ENCODE measurements at places on chromosomes 5 and 9.

- no peak for DNase-seq
Observed at GRCh38 chr5:155258161-155258560, 244.6 kb downstream of the KIF4B start.

DNA sequence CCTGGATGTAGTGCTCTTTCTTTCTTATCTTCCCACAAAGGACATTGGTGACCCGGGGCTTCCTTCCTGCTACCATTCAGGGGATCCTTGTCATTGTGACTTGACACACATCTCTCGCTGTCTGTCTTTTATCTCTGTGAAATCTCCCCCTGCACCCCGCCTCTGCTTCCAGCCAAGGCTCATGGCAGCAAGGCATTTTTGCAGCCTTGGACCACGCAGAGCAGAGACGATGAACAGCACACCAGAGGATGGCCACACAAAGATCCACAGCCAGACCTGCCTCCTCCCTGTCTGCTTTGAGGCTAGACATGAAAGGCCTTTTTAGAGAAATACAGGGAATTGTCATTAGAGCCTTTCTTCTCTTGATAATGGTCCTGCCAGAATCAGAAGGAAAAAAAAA lies 549.1 kb downstream of the CDK5RAP2 start:
- no peak for DNase-seq

DNA sequence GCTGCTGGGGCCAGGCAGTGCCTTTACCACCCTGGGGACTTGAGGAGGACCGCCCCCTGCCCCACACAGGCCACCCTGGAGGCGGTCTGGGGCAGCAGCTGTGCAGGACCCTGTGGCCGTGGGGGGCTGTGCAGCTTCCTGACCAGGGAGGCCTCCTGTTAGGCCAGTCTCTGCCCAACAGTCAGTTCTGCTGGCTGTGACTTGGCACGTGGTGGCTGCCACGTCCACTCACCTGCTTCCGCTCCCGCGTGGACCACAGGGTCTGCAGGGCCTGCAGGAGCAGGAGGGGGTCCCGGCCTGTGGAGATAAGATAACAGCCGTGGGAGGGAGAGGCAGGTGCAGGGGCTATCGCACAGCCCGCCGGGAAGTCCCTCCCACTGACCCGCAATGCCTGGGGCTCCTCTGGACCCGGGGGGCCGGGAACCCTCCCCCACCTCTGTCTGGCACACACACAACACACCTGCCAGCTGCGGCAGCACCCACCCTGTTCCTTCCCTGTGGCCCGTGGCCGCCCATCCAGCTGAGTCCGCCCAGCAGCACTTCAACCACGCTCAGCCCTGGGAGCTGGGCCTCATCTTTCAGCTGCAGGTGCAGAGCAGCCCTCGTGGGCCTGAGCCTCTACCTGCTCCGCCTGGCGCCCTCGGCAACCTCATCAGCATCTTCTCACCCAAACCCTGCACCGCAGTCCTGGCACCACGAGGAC lies 39.7 kb downstream of the EXD3 start:
- DNase-seq: no peak

GRCh38 chr5:53991942-53992341 lies 318.4 kb downstream of the ARL15 start:
- peak; percentile 6 for DNase-seq

DNA sequence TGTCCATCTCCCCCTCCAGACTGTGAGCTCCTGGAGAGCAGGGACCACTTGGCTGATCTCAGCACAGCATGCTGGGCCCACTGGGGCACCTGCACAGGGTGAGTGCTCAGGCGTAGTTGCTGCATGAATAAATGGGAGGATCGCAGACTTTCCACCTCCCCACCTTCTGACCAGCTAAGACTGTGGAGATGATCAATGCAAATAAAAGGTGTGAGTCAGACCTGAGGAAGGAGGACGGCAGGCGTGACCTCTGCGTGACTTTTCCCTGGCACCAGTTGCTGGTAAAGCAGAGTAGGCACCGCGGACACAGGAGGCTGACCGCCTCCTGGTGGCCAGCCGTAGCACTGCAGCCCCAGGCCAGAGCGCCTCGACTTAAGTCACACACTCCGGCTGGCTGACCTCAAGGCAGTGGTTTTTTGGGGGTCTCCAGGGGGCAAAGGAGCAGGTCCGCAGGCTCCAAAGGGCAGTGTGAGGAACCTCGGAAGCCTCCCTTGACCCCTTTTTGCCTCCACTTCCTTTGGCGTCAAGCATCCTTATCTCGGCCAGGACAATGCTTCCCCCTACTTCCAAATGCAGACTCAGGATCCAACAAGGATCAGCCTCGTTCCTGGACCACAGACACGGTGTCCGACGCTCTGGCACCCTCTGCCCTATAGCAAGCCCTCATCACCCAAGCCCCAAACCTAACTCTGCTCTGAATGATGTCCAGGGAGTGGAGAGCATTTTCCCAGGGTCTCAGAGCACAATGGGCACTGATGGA lies 12.7 kb upstream of the TDRD7 start:
- DNase-seq: no peak

GRCh38 chr5:66788556-66788955 lies 192.4 kb downstream of the MAST4 start:
- DNase-seq: no peak

DNA sequence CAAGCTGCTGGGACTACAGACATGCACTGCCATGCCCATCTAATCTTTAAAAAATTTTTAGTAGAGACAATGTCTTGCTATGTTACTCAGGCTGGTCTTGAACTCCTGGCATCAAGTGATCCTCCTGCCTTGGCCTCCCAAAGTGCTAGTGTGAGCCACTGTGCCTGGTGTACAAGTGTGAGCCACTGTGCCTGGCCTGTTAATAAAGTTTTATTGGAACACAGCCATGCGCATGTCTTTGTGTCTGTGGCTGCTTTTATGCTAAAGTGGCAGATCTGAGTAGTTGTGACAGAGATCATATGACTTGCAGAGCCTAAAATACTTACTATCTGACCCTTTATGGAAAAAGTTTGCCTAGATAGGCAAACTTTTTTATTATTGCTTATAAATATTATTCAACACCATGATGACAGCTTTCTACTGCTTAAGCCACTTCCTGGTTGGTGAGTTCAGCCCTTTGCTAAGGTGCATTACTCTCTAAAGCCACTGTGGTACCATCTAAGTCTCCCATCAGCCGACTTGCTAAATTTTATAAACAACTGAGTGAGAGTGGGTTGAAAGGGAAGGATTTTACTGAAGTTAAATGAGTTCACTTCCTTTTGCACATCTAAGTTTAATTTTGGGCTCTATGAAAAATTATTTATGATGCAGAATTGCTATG lies 133.5 kb downstream of the RASGRF2 start:
- no peak for DNase-seq

GRCh38 chr5:141840280-141840812 lies 37.9 kb downstream of the PCDH1 start:
- DNase-seq: no peak

DNA sequence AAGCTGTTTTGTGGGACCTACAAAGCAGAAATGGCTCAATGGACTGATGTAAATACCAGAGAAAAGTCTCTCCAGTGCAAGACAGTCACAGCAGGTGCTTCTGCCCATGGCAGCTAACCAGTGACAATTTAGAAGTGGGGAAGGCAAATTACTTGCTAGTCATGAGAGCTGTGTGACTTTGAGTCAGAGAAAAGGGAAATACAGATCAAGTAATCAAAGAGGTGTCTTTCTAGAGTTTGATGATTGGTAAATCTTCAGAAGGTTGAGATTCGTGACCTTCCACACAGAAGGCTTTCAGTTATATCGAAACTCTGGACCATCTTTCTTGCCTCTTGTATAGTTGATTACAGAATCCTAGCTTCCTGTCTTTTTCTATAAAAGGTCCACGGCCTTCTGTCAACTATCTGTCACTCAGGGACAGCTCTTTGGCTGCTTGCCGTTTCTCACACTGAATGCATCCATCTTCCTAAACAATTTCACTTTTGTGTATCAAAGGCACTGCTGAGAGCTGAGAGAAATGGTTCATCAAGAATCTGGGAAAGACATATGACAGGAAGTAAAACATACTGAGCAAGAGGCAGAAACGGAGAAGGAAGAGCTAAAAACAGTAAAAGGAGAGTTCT lies 993.9 kb upstream of the ACO1 start:
- no peak for DNase-seq

DNA sequence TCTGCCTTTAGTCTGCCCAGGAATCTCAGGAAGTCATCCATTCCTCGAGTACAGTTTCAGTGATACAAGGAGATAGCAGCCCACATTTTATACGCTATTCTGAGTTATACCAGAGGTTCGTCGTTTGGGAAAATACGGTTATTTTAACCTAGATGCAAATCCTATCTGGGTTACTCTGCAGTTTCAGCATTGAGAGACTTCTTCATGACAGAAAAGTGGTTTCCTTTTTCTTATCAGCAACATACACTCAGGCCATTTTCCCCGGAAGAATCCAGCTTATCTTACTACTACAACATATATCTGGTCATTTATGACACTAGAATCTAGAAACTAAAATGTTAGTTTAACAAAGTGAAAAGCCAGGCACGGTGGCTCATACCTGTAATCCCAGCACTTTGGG lies 83.4 kb upstream of the IQGAP2 start:
- DNase-seq: no peak

GRCh38 chr5:53481887-53482716 lies 1.7 kb downstream of the FST start:
- peak; percentile 15 for DNase-seq
